DMS 273 treated with DMSO at 0.1 percent for 48 hours (cell line): ENCODE measurements at places on chromosomes 7 and 10.

GRCh38 chr10:107915215-107915610 lies 750.7 kb upstream of the SORCS1 start:
- DNase-seq = no peak

GRCh38 chr10:92829042-92829785 lies 19.1 kb upstream of the EXOC6 start:
- DNase-seq = no peak

GRCh38 chr7:74320645-74321221 lies 31.5 kb downstream of the CLIP2 start:
- DNase-seq = no peak

- no peak for DNase-seq
Observed at GRCh38 chr7:26306790-26307189, 15.1 kb downstream of the SNX10 start.

DNA sequence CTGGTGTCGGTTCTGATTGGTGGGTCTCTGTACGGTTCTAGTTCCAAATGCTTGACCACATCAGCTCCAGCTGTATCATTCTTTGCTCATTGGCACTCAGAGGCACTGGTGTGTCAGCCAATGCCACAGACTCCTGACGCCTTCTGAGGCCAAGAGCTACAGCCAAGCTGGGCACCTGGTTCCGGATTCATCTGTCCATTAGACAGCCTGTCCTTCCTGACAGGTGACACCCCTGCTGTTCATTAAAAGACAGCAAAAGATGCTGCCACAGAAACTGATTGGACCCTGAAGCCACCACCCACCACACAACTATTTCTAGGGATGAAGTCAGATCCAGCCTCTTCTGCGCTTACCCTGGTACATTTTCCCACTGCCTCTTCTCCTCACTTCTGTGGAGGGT lies 35.6 kb downstream of the COL13A1 start:
- no peak for DNase-seq
